Gastrocnemius medialis (tissue), 4 donors: ENCODE measurements at places on chromosomes 5 and 9. TPM values are rescaled to one million over a fixed set of nuclear protein-coding genes. Genes with fewer than 3 reads are reported as not detected.

ANKRD31 gene
- total RNA-seq, result 0.03 TPM

PTGS1 gene
- 0.78 TPM for total RNA-seq

OR1J4 gene
- total RNA-seq, result not detected

SAPCD2 gene
- total RNA-seq, result 0.17 TPM

SPACA9 gene
- total RNA-seq, result 2.5 TPM

TYRP1 gene
- 1.4 TPM for total RNA-seq

TRIM7 gene
- total RNA-seq, result 42.1 TPM

C5orf46 gene
- total RNA-seq, result not detected

CCL27 gene
- total RNA-seq, result 1.7 TPM

PPP3R2 gene
- total RNA-seq, result not detected

CHD1 gene
- 44.3 TPM for total RNA-seq

MEF2C gene
- total RNA-seq, result 192 TPM

SLC2A6 gene
- total RNA-seq, result 1.8 TPM

ZBTB34 gene
- total RNA-seq, result 8.7 TPM

PCDHA6 gene
- total RNA-seq, result 0.19 TPM

C5orf34 gene
- not detected for total RNA-seq

NSG2 gene
- total RNA-seq, result not detected

NR6A1 gene
- total RNA-seq, result 0.58 TPM

ZNF366 gene
- total RNA-seq, result 3.4 TPM

RPS14 gene
- total RNA-seq, result 2,215 TPM

CAVIN4 gene
- 34.0 TPM for total RNA-seq

RLN1 gene
- total RNA-seq, result not detected

ENTR1 gene
- total RNA-seq, result 23.2 TPM

DDX4 gene
- not detected for total RNA-seq

GPX8 gene
- 2.0 TPM for total RNA-seq

CDC25C gene
- total RNA-seq, result not detected

DBN1 gene
- 21.2 TPM for total RNA-seq

ALDOB gene
- total RNA-seq, result 8.7 TPM

ACSL6 gene
- total RNA-seq, result 0.29 TPM

F12 gene
- not detected for total RNA-seq

PCDHAC1 gene
- total RNA-seq, result not detected

ARSI gene
- total RNA-seq, result not detected

SH2D3C gene
- total RNA-seq, result 4.7 TPM

CLTA gene
- 86.7 TPM for total RNA-seq

AFAP1L1 gene
- 28.6 TPM for total RNA-seq

ATP6V1G1 gene
- total RNA-seq, result 185 TPM

FBN2 gene
- total RNA-seq, result not detected

STPG3 gene
- not detected for total RNA-seq

CORO2A gene
- total RNA-seq, result 0.10 TPM

PARP8 gene
- 1.4 TPM for total RNA-seq

SYK gene
- 1.6 TPM for total RNA-seq

LRRC19 gene
- total RNA-seq, result not detected

TICAM2 gene
- 0.59 TPM for total RNA-seq

PDGFRB gene
- total RNA-seq, result 27.9 TPM
